ENCODE measurements at places on chromosomes 12 and 14. TPM values are rescaled to one million over a fixed set of nuclear protein-coding genes. Genes with fewer than 3 reads are reported as not detected.

ADSS1 gene
- total RNA-seq = 4.6 TPM

IL26 gene
- 1.6 TPM for total RNA-seq

VDR gene
- total RNA-seq = 217 TPM

ABCC9 gene
- 0.19 TPM for total RNA-seq

MFAP5 gene
- total RNA-seq = not detected

- no peak for DNase-seq
Observed at GRCh38 chr12:69679119-69679518, 20.0 kb downstream of the BEST3 start.

GRCh38 chr14:49945448-49946319 is 52.8 kb downstream of the ARF6 start:
- no peak for DNase-seq

DNA sequence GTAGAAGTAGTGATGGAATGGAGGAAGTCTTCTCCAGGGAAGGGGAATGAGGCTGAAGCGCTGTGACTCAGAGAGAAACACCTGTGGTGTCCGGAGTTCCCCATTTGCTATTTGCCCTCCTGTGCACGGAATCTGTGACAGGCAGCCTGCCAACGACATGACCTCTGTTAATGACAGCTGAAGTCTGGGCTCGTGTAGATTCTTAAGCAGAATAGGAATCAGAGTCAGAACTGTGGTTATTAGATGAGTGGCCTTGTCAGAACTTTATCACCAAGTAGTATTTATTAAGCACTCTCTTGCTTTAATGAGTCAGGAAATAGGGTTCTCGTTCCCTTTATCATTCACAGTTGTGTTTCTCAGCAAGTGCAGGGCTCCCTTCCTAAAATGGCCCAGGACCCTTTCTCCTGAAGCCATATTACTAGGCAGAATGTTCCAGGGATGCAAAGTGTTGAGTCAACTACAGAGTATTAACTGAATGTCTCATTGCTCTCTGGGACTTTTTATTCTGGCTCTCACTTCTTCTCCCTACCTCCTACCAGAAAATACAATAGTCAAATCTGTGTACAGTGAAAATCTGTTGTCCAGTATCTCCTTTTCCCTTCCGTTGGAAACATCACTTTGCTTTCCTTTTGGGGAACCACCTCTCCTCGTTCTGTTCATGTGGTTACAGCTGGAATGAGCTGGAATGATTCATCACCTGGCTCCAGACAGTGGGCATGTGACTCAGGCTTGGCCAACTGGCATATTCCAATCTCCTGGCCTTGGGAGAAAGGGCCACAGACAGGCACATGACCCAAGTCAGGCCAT is 77.8 kb upstream of the MAX start:
- DNase-seq = peak; percentile 58

GRCh38 chr14:71449316-71450055 is 482.7 kb upstream of the RGS6 start:
- no peak for DNase-seq

DNA sequence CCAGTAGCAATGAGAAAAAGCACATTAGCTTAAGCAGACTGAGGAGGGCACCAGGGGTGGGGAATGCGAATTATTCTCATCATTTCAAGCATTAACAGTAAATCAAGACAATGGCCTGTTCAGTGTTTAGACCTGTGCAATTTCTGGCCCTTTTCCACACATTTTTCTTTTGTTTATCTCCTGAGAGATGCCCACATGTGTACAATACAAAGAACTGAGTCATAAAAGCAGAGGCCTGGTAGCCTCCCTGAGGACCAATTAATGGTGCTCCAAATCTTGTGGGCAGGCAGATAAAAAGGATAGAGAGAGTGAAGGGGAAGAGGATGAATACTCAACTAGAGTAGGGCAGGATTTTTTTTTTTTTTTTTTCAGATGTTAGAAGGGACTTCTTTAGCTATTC is 480.8 kb downstream of the RERGL start:
- DNase-seq = no peak

GRCh38 chr12:28088566-28089272 is 101.5 kb upstream of the CCDC91 start:
- no peak for DNase-seq

DNA sequence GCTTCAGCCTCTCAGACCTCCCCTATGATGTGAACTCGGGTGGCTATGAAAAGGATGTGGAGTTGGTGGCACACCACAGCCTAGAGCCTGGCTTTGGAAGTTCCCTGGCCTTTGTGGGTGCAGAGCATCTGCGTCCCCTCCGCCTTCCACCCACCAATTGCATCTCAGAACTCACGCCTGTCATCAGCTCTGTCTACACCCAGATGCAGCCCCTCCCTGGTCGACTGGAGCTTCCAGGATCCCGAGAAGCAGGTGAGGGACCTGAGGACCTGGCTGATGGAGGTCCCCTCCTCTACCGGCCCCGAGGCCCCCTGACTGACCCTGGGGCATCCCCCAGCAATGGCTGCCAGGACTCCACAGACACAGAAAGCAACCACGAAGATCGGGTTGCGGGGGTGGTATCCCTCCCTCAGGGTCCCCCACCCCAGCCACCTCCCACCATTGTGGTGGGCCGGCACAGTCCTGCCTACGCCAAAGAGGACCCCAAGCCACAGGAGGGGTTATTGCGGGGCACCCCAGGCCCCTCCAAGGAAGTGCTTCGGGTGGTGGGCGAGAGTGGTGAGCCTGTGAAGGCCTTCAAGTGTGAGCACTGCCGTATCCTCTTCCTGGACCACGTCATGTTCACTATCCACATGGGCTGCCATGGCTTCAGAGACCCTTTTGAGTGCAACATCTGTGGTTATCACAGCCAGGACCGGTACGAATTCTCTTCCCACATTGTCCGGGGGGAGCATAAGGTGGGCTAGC is 7.0 kb upstream of the RPS26 start:
- DNase-seq = peak; percentile 43

DNA sequence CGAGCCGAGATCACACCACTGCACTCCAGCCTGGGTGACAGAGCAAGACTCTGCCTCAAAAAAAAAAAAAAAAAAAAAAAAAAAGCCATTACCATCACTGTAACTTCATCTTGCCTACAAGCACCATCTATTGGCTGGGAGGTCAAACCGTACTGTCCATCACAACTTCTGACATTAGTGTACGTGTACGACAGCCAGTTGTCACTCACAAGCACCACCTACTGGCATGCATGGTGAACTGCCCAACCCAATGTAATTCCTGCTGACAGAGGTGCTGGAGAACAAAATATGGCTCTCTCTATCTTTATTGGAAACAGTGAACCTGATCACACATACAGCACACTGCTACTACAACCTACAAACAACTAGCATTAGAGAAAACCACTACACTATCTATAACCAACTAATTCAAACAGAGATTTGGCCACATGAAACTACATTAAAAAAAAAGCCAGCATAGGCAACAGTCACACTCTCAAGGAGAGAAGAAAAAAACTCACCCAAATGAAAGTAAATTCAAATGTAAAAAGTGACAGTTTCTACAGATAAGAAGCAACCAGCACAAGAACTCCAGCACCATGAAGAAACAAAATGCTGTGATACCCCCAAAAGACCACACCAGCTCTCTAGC is 82.3 kb downstream of the PUS7L start:
- DNase-seq = peak; percentile 20

DNA sequence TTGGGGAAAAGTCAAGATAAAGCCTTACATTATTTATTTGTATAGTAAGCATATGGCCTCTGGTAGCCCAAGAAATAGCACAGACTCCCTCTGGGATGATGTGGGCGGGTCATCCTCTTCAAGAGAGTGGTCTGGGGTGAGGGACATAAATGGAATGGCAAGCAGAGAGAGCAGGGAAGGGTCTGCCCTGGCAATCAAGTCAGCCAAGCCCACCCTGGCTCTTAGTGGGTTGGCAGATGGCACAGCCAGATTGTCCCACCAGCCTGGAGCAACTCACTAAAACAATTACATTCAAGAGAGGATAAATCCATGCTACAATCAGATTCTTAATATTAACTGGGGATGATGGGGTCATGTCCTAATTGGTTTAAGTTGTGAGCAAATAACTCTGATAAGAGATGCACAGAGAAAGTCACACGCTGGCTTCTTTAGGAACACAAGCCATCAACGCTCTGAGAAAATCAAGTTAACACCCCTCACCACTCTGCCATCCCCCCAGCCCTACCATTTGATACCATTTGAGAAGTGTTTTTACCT is 2.8 kb upstream of the PELI2 start:
- DNase-seq = no peak

DNA sequence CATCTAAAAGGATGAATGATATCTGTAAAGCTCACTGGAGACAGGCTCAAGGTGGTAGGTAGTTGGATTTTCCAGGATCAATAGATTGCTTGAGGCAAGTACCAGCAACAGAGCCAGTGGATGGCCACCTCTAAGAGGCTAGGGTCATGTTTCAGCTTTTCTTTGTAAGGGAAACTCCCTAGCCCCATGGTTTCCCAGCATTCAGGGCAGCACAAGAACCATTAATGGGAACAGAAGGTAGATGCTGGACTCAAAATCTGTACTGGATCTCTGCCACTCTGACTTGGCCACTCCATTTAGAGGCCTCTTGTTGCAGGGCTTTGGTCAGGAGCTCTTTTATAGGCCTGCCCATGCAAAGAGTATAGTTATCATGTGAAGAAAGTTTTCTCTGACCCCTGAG is 76.1 kb upstream of the DYRK2 start:
- DNase-seq = no peak

DNA sequence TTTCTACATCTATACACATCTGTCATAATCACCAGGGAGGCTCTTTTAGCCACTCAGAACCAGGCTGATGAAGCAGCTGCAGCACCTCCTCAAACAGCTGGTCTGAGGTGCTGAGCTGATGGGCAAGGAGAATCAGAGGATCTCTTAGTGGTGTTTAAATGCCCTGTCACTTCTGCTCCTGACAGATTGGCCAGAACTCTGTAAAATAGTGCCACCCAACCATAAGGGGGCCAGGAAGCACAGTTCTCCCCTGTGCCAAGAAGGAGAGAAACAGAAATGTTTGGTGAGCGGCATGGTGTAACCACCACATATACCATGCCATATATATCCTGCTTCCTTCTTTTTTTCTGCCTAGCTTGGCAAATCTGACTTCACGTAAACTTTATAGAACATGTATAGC is 12.8 kb downstream of the SOCS2 start:
- DNase-seq = no peak

GRCh38 chr12:4266990-4267389 is 6.6 kb upstream of the CCND2 start:
- DNase-seq = no peak

GRCh38 chr12:57231276-57232021 is 1.9 kb downstream of the SHMT2 start:
- no peak for DNase-seq

GRCh38 chr14:103384450-103385151 is 614 bp upstream of the MARK3 start:
- DNase-seq = no peak

DNA sequence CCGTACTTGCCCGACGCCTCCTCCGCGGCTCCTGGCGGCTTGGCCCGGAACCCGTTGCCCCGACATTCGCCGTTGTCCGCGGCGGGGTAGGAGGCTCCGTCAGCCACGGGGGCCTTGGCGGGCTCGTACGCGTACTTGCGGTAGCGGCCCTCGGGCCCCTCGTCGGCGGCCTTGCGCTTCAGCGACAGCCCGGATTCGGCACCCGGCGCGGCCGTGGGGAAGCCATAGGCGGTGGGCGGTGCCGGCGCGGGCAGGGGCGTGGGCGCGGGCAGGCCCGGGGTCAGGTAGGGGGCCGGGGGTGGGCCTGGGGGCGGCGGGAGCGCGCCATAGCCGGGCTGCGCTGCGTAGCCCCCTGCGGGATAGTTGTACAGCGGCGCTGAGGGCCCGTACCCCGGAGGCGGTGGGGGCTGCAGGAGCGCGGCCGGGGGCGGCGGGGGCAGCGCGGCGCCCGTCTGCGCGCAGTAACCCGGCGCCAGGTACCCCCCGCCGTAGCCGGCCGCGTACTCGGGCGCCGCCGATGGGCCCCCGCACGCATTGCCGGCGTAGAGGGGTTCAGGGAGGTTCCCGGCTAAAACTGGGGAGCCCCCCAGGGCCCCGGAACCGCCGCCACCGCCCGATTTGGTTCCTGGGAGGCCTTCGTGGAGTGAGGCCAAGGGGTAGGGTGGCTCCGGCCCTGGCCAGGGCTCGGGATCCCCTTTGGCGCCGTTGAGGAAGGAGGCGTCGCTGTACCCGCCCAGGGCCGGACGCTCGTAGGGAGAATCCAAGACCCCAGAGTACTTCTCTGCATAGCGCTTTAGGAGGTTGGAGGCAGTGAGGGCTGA is 26.9 kb downstream of the FIGNL2 start:
- DNase-seq = peak; percentile 53

DNA sequence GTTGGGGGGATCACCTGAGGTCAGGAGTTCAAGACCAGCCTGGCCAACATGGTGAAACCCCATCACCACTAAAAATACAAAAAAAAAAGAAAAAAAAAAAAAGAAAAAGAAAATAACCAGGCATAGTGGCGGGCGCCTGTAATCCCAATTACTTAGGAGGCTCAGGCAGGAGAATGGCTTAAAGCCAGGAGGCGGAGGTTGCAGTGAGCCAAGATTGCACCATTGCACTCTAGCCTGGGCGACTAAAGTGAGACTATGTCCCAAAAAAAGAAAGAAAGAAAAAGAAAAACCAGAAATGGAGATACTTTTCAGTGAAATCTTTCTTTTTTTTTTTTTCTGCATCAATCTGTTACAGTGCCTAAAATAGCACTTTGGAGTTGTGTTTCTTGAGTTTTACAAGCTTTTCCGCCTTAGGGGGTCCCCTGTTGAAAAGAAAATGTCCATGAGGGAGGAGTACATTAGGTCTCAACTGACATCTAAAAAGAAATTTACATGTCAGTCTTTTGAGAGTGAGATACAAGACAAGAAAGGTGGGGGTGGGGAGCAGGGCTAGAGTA is 82.9 kb upstream of the VASH1 start:
- no peak for DNase-seq

DNA sequence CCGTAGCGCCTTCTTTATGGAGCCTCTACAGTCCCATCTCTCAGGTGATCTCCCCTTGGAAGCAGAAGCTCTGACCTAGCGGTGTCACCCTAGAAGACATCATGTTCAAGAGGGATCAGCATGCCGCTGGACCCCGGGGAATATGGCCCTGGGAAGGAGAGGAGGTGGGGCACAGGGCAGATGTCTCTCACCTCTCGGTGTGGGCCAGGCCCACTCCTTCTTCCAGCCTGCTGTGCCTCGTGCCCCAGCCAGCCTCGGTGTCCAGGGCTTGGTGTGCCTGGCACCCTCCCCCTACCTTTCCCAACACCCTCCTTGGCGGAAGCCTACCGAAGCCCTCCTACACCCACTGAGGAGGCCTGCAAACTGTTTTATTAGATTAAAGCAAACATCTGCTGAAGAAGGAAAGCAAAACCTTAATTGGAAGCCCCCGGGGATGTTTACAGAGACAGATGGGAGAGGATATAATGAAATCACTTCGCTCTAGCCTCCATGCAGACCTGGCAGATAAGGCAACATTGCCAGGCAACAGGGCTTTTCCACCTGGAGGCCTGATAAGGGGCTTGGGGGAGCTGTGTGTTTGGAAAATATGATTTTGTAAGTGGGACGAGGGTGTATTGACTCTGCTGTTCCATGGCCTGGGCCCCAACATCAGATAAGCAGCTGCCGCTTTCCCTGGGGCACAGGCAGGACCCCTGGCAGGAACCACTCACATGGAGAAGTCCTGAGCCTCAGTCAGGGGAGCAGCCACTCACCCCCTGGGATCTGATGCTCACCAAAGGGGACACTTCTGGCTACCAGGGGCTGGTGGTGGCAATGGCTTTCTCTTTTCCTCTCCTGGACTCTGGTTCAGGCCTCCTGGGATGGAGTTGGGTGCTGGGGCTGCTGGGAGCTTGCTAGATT is 5.7 kb upstream of the CHGA start:
- DNase-seq = no peak

GRCh38 chr12:76679778-76680177 is 84.1 kb upstream of the ZDHHC17 start:
- no peak for DNase-seq
